ENCODE measurements at places on chromosomes 7 and 10.

DNA sequence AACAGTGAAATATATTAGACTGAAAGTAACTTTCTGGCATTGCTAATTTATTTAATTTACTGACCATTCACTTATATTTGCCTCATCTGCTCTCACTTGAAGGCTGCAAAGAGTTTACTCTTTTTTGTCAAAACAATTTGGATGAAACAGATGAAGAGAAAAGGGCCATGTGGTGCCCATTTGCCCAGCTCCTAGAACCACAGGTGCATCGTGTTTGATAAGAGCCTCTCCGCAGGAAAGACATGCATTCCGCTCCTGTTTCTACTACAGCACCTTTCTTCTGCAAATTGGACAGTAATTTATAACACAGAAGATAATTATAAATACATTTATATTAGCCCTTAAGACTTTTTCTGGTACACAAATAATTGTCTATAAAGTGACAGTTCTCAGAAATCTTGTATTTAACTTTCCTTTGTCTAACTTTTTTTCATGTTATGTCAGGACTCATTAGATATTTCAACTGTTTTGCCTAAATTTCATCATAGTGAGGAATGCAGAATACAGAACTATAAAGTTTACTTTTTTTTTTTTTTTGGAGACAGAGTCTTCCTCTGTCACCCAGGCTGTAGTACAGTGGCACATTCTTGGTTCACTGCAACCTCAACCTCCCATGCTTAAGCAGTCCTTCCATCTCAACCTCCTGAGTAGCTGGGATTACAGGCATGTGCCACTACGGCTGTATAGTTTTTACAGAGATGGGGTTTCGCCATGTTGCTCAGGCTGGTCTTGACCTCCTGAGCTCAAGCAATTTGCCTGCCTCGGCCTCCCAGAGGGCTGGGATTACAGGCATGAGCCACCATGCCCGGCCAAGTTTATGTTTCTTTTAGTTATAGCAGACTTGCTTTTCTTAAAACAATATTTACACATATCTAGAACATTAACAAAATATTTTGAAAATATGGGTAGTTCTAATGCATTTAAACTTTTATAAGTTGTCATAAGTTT, 869 bp downstream of the LAMB4 start:
- DNase-seq: no peak

DNA sequence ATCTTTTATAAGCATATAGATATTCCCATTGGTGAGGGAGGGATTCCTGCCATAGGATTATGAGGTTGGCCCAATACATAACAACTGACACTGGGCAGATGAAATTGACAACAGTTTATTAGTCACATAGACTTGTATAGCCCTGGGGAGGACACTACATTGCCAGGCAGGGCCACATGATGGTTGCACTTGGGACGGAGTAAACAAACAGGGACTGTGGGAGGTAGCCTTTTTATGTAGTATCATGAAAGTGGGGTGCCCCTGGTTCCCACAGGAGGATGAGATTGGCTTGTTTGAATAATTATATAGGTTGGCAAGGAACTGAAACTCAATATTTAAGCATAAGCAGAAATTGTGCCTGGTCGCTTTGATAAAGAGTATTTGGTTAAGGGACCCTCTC, 23.5 kb downstream of the TRIM24 start:
- DNase-seq: no peak

GRCh38 chr10:31549896-31550295, 230.9 kb downstream of the ZEB1 start:
- no peak for DNase-seq

GRCh38 chr7:72020311-72020710, 391.8 kb downstream of the CALN1 start:
- DNase-seq: no peak

DNA sequence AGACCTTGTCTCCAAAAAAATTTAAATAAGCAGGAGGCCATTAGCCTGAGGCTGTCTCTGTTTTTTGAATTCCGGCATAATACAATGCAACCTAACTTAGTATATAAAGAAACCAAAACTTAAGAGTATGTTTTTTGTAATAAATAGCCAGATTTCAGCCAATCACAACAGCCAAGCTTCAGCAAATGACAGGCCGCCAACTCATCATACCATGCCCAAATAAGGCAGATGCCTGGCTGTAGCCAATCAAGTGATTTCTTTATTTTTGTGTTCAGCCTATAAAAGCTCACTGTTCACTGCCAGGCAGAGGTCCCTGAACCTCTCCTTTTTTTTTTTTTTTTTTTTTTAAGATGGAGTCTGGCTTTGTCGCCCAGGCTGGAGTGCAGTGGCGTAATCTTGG, 12.7 kb upstream of the PURB start:
- no peak for DNase-seq

GRCh38 chr10:89134963-89135362, 72.2 kb downstream of the CH25H start:
- DNase-seq: no peak

GRCh38 chr10:97102441-97102840, 83.3 kb downstream of the SLIT1 start:
- no peak for DNase-seq

DNA sequence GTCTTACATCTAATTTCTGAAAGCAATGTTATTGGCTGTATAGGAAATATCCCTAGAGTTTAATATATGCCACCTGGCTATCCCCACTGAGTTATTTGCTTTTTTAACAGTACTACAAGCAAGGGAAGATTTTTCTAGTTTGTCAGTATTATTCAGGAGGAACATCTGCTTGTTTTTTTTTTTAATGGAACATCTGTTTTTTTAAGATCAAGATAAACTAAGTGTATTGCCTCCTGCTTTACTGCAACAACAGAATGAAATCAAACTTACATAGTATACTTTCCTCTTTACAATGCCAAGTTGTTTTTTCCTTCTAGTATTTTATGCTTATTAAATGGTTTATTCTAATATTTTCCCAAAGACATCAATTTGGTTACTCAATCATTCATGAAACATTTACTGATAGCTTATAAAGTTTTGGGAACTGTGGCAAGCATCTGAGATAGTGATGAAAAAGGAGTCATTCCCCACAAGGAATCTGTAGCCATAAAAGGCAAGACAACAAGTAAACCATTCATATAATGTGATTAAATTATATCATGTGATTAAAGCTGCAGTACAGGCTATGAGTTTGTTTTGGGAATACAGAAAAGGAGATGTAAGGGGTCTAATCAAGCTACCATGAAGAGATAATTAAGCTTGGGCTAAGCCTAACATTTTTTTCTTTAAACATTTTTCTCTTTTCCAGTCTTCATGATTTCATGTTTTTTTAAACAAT, 17.4 kb downstream of the MTPN start:
- DNase-seq: no peak

- no peak for DNase-seq
Measured at GRCh38 chr10:86082556-86082955, 284.0 kb downstream of the GRID1 start.

DNA sequence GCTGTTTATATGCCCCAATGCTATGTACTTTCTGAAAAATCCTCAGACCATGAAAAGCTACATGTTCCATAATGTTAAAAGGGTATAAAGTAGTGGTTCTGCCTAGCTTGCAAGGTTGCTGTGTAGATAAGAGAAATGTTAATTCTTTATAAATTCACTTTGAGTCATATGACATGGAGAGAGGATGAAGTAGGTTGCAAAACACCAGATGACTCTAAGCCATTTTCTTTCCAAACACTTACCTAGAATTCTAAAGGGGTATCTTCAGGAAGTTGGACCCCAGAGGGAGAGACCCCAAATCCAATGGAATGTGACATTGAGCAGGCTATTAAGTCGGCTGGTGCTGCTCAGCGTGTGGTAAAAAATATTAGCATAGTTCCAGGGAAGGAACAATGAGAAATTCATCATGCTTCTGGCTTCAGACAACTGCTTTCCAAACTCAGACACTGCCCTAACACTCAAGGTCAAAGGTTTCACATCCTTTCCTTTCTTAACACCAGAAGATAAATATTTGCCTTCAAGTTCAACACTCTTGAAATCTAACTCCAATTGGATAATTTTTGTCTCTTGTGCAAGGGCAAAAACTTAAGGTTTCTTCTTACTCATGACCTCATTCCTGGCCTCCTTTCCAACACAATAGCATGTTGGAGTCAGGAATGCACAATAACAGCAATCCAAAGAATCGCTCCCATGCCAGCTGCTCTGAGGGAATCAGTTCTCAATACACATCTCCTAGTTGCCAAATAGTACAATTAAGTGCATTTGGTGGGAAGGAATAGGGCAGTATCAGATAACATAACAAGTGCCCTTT, 100.7 kb upstream of the AFAP1L2 start:
- DNase-seq: no peak

DNA sequence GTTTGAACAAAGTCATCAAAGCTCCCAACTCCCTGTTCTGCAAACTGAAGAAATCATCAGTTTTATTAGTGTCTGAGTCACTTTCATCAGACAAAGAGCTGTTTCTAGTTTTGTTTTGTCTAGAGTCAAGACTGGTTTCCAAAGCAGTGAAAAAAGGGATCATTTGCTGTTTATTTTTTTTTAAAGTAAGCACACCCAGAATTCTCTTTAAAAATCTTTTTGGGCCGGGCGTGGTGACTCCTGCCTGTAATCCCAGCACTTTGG, 972.0 kb upstream of the CELF2 start:
- no peak for DNase-seq

GRCh38 chr7:156979711-156980110, 30.2 kb downstream of the NOM1 start:
- DNase-seq: no peak

DNA sequence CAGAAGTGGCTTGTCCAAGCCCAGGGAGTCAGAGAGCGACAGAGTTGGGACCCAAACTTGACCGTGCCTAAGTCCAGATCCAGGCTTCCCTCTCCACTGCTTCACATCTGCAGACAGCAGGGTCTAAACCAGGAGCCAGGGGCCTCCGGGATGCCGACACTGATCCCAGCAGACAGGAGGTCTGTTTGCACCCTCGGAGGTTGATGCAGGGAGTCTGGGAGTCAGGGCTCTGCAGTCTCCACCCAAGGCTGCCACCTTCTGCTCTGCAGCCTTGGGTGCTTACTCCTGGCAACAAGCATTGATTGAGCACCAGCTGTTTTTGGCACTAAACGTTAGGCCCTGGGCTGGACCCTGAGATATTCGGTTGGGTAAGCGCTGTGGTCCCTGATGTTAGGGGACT, 21.0 kb downstream of the ELFN1 start:
- DNase-seq: no peak

DNA sequence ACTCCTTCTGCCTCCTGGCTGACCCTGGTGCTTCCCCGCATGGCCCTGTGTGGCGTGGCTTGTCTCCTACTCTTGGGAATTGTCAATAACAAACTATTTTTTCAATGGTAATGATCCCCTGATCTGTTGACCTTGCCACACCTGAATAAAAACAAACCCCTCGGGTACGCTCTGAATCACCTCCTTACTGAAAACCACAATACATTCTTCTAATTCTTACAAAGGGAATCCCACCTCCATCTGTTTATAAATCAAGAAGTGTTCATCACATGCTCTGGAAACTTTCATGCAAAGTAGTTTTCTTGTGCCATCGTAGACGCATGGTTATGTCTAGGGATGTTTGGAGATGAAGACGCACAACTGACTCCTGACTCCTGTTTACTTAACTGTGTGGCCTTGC, 245.8 kb downstream of the FRMD4A start:
- no peak for DNase-seq

GRCh38 chr10:26890956-26891355, 30.2 kb upstream of the ABI1 start:
- peak; percentile 24 for DNase-seq

DNA sequence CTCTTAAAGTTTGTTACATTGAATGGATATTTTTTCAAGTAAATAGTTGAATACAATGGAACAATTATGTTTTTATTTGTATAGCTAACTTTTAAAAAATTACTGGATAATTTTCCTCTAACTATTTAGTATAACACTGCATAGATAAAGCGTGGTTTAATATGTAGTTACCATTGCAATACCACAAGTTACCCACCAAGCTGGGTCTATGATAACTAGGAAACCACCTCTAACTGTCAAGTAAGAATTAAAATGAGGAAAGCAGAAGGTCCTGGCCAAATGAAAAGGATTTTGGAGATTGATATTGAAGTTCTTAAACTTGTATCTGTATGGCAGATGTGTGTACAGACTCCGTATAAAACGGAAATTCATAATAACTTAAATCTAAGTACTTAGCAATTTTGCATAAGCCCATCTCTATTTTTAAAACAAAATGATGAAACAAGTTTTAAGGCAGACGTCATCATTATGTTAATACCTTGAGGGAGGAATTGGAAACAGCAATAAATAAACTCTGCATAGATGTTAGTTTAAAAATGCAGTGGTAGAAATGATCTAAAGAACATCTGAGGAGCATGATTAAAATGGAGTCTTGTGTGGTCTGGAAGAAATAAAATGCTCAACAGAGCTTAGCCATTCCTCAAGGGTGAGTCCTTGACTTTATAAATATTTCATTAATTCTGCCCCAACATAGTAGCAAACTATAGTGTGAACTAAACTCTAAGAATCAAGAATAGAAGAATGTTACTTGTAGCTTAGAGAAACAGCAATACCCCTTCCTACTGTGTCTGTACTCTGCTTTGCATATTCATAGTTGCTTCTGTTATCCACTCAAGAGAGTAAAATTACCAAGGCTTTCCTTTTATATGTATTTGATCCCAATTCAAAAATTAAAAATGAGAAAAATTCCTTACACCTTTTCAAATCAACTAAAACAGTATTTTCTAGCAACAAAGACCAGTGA, 206.4 kb upstream of the FERD3L start:
- DNase-seq: no peak

GRCh38 chr7:95886501-95887090, 114.2 kb downstream of the DYNC1I1 start:
- DNase-seq: no peak

GRCh38 chr10:48492201-48492600, 112.7 kb downstream of the ARHGAP22 start:
- DNase-seq: no peak

- no peak for DNase-seq
Measured at GRCh38 chr7:48718731-48719378, 205.5 kb upstream of the CDC14C start.

GRCh38 chr7:99938296-99938695, 8.9 kb upstream of the GJC3 start:
- no peak for DNase-seq

DNA sequence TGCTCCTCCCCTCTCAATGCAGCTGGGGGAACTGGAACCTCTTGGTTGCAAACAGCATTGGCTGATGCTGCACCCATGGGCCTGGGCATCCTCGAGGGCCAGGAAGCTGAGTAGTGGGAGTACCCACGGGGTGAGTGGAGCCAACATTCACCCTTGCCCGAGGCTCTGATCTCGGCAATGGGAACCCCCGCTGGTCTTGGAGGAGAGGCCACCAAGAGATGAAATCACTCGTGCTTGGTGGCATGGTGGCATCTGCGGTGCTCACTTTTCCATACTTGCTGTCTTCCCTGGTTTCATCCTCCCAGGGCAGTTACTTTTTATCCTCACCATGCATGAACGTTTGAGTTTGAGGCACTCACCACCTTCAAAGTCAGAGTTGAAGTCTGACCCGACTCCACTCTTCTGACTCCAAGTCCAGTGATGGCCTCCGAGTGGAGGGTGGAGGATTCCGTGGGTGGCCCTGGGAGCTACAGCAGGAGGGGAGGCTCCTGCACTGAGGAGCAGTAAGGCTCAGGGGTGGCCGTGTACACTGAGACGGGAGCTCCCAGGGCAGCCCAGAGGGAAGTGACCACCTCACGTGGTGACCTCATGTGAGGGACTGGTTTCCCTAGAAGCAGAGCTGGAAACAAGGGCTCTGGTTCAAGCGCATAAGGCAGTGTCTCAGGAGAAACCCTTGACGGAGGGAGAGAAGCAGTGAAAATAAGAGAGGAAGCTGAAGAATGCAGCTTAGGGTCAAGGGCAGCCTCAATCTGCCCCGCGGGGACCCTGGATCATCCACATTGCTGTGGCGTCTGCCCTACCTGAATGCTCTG, 349.1 kb downstream of the TCERG1L start:
- no peak for DNase-seq

GRCh38 chr7:98729121-98729520, 112.0 kb downstream of the NPTX2 start:
- no peak for DNase-seq
